Right renal cortex interstitium (tissue), 3 donors: ENCODE measurements at places on chromosomes 5 and 9. TPM values are rescaled to one million over a fixed set of nuclear protein-coding genes. Genes with fewer than 3 reads are reported as not detected.

TCERG1 gene
- 100 TPM for polyA plus RNA-seq

AK8 gene
- 3.4 TPM for polyA plus RNA-seq

PTPRD gene
- 92.4 TPM for polyA plus RNA-seq

EFNA5 gene
- polyA plus RNA-seq, result 25.3 TPM

MEIKIN gene
- polyA plus RNA-seq, result 0.18 TPM

PHF24 gene
- 0.21 TPM for polyA plus RNA-seq

PLAC8L1 gene
- polyA plus RNA-seq, result 0.82 TPM

AHRR gene
- polyA plus RNA-seq, result 1.6 TPM

PAEP gene
- 0.28 TPM for polyA plus RNA-seq

GMCL2 gene
- polyA plus RNA-seq, result 0.06 TPM

CNOT6 gene
- 57.3 TPM for polyA plus RNA-seq
